Frontal cortex (tissue), 4 donors: ENCODE measurements at places on chromosomes 1 and 21.

DNA sequence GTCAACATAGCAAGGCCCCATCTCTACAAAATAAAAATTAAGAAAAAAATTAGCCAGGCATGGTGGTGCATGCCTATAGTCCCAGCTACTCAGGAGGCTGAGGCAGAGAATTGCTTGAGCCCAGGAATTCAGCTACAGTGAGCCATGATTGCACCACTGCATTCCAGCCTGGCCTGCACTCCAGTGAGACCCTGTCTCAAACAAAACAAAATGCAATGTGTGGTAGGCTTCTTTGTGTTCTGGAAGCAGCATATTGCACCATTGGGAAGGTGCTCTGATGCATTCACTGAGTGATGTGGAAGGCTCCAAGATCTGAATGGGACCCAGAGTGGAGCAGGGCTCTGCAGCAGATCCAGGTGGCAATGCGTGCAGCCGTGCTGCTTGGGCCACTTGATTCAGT lies 99.6 kb upstream of the COG2 start:
- DNase-seq: no peak

DNA sequence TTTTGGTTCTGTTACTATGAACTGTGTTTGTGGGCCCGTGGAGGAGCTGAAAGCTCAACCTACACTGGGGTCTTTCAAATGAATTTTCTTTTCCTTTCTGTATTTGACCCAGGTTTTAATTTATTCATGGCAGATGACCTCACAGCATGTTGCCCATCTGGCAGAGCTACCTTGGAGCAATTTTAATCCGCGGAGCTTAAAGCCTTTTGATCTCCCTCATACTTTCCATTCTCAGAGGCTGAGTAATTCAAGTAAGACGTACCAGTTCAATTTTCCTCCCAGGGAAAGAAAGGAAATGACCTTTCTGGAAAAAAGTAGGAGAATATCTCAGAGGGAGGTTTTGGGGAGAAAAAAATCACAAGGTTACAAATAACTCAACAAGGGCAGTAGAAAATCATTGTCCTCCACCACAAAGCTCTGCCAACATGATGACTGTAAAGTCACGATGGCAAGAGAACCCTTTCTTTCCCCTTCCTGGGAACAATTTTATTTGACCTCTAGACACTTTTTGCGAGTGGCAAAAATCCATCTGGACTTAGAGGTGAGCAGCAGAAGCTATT lies 21.6 kb upstream of the PCP4 start:
- no peak for DNase-seq

- DNase-seq: no peak
Measured at GRCh38 chr1:236051242-236051791, 13.6 kb downstream of the NID1 start.

DNA sequence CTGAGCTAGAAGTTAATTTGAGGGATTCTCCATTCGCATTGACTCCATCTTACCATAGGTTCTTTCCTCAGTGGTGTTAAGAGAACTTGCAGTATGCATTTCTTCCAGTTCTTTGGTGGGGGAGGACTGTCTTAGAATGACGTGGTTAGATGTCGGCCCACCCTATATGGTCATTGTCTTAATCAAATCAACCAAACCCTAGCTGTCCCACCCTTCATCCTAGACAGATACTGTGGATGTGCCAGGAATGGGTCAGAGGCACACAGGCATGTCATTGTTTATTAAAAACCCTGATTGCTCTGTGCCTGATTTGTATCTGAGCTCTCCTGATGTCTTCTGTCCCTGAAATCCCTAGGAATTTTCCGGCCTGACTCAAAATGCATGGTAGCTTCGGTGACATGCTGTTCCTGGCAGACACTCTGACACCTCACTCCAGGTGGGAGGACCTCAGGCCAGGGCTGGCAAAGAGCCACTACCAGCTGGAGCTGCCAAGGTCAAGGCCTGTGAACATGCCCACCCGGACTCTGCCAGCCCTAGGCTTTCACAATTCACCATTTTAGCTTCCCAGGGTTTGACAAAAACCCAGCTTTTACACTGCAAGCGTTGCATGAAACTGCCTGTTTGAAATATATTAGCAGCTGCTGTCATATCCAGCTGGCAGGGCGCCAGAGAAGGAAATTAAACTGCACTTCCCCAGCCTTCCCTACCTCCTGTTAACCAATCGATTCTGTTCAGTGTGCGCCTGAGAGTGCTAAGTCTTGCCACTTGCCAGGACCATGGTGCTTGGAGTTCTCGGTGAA lies 134.0 kb downstream of the FAM78B start:
- peak; percentile 10 for DNase-seq

- no peak for DNase-seq
Measured at GRCh38 chr1:39964552-39964951, 9.6 kb downstream of the MFSD2A start.

DNA sequence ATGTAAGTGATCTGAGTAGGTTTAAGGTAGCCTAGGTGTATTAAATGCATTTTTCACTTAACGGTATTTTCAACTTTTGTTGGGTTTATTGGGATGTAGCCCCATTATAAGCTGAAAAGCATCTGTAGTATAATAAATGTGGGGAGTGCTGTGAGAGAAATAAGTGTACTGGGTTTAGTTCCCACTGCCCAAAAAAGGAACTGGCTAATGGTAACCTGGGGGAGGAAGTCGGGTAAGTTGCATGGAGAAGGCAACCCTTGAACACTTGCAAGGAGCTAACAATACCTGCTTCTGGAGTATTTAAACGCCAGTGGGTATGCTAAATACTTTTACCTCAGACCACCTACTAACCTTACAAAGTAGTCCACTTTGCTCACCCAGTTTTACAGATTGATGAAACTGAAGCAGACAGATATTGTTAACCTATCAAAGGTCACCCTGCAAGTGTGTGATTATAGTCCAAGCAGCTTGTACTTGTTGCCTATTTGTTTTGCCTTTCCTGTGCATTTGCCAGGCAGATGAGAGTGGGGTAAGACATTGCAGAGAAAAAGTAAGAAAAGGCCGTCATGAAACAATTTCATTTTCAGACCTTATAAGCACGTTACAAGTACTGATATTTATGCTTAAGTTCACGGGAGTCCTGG lies 7.6 kb upstream of the SHISA4 start:
- no peak for DNase-seq

DNA sequence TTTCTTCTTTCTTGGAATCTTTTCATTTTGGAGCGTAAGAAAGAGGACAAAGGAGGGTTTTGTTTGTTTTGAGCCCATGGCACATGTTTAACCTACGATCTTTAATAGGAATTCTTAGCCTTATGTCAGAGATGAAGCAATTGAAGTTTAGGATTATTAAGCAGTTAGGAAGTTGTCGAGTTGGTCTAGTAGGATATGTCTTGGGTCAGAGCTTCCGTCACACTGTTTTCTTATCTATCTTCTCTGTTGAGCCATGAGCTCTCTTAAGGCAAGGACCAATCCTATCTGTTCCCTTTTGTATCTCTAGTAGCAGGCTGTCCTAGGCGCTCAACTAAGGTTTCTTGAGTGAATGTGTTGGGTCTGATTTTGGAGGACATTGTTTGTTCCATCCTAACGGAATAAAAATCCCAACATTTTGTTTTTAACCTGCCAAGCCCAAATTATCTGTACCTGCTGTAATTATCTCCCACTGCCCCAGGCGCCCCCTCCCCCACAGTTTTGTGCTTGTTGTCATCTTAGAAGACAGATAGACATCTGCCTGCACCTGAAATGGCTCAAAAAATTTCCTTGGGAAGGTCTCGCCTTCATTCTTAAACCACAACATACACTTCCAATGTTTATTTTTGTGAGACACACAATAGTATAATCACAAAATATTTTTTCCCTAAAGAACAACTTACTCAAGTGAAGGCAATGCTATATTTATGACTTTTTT lies 95.3 kb upstream of the GADD45A start:
- no peak for DNase-seq

GRCh38 chr21:36980280-36981048 lies 14.0 kb upstream of the HLCS start:
- DNase-seq: no peak

- DNase-seq: peak; percentile 52
Measured at GRCh38 chr1:66752000-66752592, at the start of gene DYNLT5. Gene DYNLT5, plus strand, starts transcription at chr1:66752459. Its CDS starts 2,200 bp downstream, at chr1:66754659.
